ENCODE measurements at places on chromosomes 12 and 14.

GRCh38 chr12:115075552-115076170 is 391.7 kb upstream of the TBX3 start:
- no peak for DNase-seq

DNA sequence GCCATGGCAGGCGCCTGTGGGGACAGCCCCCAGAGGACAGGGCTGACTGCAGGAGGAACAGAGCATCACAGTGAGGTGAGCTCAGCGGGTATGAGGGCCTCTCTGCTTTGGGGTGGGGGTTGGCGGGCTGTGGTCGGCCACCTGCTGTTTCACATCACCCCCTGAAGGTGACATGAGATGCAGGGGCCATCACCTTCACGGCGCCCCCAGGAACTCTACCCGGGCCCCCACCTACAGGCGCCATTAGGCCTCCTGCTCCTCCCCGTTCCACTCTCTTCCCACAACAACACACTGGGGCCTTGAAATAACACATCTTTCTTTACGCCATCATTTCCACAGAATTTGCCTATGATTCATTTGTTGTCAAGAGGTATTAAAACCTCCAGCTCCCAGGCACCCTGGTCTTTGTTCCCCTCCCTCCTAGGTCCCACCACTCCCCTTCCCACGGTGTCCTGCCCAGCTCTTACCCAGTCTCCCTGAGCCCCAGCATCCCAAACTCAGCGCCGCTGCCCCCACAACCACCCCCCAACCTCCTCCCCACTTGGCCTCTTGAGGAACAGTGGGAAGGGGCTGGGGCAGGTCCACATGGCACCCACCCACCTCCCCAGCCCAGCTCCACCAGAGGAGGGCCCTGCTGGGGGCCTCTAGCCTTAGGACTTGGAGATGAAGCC is 12.7 kb upstream of the HDAC7 start:
- DNase-seq = no peak

GRCh38 chr12:22821985-22822384 is 197.0 kb downstream of the ETNK1 start:
- no peak for DNase-seq

DNA sequence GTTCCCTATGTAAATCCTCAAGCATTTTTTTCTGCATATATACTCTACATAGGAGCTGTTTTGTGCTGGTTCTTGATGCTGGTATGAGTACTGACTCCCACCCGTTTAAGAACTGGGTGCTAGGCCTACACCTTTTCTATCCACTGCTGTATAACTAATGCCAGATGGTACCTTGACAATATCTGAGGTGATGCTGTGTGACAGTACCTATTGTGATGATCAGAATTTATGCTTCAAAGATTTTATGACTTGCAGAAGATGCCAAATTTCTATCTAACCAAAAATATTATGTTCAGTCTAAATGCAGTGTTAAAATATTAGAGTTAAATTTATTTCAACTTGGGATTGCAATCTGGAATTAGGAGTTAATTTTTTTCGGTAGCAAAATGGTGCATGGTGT is 272.3 kb upstream of the NOVA1 start:
- DNase-seq = no peak

DNA sequence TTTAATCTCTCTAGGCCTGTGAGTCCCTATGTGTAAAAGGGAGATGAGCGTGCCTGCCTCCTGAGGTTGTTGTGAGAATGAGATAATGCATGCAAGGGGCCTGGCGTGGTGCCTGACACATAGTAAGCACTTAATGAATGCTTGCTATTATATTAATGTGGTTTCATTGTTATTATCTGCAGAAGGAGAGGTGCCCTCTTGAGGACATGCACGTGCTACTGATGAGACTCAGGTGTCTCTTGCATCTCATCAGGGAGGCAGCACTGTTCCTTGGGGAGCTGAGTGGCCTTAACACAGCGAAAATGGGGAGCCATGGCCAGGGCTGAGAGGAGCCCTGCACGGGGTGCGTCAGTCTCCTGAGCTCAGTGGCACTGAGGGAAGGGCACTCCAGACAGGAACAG is 29.9 kb upstream of the BCDIN3D start:
- no peak for DNase-seq

GRCh38 chr12:10454531-10454930 is 1.4 kb upstream of the KLRC1 start:
- DNase-seq = no peak

DNA sequence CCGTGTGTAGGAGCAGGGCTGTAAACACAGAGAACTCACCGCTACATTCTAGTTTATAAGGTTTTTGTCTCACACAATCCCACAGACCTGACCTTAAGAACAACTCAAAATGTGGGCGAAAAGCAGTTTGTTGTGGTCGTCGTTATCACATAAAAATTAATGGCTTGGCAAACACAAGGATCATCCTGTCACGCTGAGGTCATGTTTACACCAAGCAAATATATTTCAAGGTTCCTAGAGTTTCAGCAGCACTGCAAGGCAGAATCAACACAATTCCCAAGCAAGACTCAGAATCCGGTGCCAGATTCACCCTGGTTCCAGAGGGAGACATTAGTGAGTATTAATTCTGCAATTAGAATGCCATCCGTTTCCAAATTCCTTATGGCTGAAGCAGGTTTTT is 30.1 kb upstream of the MAP1LC3B2 start:
- DNase-seq = no peak

- no peak for DNase-seq
Observed at GRCh38 chr12:66942741-66943465, 264.0 kb upstream of the GRIP1 start.

GRCh38 chr14:101077481-101078074 is 174.1 kb upstream of the RTL1 start:
- DNase-seq = no peak

DNA sequence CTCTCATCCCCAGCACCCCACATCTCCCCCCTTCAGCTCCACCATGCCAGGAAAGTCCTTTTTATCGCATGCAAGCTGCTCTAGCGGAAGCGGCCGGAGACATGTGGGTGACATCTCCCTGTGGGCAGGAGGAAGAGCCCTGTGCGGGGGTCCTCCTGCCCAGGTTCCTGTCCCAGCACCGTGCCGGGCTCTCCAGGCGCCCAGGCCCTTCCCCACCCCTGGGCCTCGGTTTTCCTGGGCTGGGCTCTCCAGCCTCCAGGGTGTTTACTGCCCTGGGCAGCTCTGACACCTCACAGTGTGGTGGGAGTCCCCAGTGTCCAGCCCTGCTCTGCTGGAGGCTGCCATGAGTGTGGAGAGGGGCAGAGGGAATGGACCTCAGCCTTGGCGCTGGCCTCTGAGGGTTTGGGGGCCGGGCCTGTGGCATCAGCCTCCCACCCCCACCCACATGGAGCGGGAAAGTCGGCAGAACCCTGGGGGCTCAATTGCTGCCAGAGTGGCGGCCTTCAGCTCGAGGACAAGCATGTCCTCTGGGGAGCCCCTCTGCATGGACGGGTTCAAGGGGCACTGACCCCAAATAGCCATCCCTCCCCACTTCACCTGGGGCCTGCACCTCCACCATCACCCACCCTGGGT is 16.9 kb downstream of the ASPG start:
- DNase-seq = no peak

GRCh38 chr14:105366386-105367074 is 31.8 kb upstream of the TEX22 start:
- DNase-seq = no peak

DNA sequence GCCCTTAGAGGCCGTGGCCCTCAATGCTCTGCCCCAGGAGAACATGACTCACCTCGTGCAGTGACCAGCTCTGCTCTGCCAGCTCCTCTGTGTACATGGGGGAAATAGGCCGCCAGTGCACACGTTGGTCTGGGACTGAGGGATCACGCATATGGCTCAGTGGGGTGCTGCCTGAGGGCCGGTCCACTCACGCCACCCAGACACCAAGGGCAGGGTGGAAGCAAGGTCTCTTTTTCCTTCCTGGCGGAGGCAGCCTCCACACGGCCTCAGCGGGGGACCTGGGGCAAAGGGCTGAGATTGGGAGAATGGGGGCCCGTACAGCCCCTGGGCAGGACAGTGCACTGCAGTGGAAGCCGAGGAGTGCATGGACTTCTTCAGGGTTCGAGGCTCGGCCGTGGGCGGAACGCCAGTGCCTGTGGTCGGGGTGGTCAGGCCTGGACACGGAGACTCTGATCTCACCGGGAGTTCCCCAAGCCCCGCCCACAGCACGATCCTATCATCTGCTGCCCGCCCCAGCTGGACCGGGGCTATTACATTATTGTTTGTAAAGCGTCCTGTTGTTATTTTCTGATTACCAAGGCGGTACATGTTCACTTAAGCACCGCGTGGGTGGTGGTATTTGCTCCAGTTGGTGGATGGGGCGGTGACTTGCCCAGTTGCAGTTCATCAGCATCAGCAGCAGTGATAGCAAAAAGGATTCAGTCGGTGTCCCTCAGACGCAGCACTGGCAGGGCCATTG is 38.8 kb upstream of the TDRD9 start:
- DNase-seq = no peak

GRCh38 chr12:13197032-13197431 is 506 bp downstream of the EMP1 start:
- DNase-seq = no peak

GRCh38 chr14:90093942-90094595 is 32.3 kb downstream of the KCNK13 start:
- DNase-seq = no peak

DNA sequence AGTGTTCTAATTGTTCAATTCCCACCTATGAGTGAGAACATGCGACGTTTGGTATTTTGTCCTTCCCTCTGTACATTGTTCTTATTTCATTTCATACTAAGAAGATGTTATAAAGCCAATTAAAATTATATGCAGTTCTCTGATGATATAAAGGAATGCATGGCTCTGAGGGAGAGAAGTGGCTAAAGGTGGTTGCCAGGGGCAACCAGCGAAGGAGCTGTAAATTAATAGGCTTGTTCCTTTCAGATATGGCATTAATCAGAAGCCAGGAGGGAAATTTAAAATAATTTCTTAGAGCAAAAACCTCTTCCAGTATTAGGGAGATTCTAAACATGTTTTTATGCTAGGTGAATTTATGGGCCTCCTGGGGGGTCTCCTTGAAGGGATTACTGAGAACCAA is 227.8 kb downstream of the TMEM117 start:
- no peak for DNase-seq

DNA sequence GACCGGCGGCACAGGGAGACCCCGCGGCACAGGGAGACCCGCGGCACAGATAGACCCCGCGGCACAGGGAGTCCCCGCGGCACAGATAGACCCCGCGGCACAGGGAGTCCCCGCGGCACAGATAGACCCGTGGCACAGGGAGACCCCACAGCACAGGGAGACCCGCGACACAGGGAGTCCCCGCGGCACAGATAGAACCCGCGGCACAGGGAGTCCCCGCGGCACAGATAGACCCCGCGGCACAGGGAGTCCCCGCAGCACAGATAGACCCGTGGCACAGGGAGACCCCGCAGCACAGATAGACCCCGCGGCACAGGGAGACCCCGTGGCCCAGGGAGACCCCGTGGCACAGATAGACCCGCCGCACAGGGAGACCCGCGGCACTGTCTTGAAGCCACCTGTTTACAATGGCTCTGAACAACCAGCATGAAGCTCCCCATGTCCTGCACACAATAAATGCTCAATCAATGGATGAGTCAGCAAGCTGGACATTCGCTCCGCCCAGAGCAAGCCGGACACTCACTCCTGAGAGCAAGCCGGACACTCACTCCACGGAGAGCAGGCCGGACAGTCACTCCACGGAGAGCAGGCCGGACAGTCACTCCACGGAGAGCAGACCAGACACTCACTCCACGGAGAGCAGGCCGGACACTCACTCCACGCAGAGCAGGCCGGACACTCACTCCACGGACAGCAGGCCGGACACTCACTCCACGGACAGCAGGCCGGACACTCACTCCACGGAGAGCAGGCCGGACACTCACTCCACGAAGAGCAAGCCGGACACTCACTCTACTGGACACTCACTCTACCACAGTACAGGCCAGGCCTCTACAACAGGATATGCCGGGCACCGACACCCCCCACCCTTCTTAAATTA is 121.9 kb downstream of the RFLNA start:
- no peak for DNase-seq

GRCh38 chr12:109461846-109462756 is 15.0 kb downstream of the KCTD10 start:
- no peak for DNase-seq

DNA sequence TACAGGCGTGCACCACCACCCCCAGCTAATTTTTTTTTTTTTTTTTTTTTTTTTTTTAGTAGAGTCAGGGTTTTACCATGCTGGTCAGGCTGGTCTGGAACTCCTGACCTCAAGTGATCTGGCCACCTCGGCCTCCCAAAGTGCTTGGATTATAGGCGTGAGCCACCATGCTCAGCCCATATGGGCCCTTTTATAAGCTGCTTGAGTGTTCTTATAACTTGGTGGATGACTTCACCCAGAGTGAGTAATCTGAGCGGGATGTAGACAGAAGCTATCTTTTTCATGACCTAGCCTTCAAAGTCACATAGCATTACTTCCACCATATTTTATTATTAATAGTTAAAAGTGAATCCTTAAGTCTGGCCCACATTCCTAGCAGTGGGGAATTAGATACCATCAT is 16.4 kb downstream of the BBOF1 start:
- DNase-seq = no peak

- DNase-seq = no peak
Observed at GRCh38 chr14:68976160-68977067, 2.7 kb downstream of the ACTN1 start.

- no peak for DNase-seq
Observed at GRCh38 chr14:51597261-51598001, 54.3 kb upstream of the FRMD6 start.

DNA sequence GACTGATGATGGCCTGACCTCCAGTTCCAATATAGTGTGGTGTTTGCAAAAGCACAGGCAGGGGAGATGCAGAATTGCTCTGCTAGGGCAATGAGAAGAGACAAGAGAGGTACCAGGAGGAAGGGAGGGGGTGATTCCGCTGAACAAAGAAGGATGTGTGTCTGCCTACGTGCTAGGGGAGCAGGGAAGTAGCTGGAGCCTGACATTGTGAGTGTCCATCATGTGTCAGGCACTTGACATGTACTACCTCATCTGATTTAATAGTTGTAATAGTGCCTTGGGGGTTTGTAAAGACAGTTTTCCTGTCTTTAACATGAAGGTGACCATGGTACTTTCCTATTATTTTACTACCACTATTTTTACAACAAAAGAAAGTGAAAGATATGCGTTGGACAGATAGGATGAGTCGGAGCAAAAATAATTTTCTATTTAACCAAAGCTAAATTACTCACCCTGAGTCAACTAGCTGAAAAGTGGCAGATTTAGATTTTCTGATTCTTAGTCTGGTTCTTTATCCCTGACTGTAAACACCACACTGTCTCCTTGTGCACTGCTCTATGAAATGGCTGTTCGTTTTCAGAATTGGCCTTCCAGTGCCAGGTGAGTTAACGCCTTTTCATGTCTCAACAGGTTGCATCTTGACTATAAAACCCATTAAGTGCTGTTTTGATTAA is 33.7 kb upstream of the TEAD4 start:
- no peak for DNase-seq
